Fibroblast of the aortic adventitia (primary cell): ENCODE measurements at places on chromosomes 2 and 18. TPM values are rescaled to one million over a fixed set of nuclear protein-coding genes. Genes with fewer than 3 reads are reported as not detected.

Gene TTR
- not detected in 2 replicates for total RNA-seq

Gene LOXHD1
- total RNA-seq = not detected in 2 replicates

Gene ZNF521
- total RNA-seq = 35.7 and 48.6 TPM in 2 replicates

Gene SLC11A1
- 0.09 and 0.33 TPM in 2 replicates for total RNA-seq

Gene GNAL
- 0.16 and 0.63 TPM in 2 replicates for total RNA-seq

Gene CFC1
- not detected in 2 replicates for total RNA-seq

Gene SIX3
- not detected in 2 replicates for total RNA-seq

Gene RIF1
- total RNA-seq = 66.7 and 122 TPM in 2 replicates

Gene CENPA
- 9.2 TPM in 1 of 2 replicates, not detected in the other for total RNA-seq

Gene CRYGA
- total RNA-seq = not detected in 2 replicates

Gene ICA1L
- 8.9 TPM in 2 replicates for total RNA-seq

GRCh38 chr2:198100346-198100745, 296.0 kb downstream of the PLCL1 start:
- peak; percentile 59 for DNase-seq

GRCh38 chr2:23411752-23412431, 26.9 kb downstream of the KLHL29 start:
- DNase-seq = peak; percentile 97

GRCh38 chr2:235044501-235045271, 92.9 kb downstream of the SH3BP4 start:
- no peak for DNase-seq

DNA sequence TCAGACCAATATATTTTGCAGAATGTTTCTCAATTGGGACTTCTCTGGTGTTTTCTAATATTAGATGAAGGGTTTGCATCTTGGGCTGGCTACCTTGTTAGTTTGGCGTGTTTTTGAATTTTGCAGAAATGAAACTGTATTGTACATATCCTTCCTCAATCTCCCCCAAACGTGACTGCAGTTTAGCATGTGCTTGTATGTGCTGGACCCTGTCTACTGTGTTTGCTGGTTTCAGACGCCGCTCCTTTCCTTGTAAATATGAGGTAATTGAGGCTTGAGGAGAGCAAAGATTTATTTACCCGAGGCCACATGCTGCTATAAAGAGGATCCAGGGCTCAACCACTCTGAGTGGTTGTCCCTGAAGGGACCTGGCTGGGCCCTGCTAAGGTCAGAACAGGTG, 57.2 kb downstream of the NGEF start:
- no peak for DNase-seq

DNA sequence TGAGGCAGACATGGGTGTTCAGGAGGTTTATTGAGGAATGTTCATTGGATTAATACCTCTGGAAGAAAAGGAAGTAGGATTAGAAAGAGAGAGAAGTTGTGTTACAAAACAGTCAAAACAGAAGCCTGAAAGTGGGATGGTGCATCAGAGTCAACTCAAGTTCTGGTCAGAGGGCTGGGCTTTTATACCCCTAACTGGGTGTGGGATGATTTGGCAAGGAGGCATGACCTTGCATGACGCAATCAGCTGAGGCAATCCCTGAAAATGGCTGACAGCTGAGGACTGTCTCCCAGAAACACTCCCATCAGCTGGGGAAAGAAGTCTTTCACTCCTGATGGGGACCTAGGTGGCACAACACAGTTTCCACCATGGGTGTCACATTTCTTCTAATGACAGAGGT, 818.2 kb downstream of the SATB2 start:
- DNase-seq = no peak

DNA sequence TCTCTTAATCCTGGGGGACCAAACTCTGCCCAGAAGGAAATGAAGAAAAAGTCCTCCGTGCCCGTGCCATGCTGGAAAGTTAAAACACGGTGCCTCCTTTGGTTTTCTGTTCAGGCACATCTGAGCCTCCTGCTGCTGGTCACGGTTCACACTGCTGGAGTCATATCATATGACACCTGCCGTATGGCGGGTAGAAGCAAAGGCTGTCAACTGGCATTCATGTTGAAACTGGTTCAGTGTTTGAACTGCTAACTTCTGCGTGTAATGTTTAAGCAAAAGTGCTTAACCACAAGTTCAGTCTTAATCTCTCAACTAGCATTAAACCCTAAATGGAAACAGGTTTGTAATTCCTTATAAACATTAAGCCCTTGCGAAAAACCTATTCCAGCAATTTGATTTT, 3.1 kb downstream of the STK39 start:
- DNase-seq = no peak

- no peak for DNase-seq
These were observed 11.7 kb downstream of the WDR7 start for GRCh38 chr18:56662902-56663301.

DNA sequence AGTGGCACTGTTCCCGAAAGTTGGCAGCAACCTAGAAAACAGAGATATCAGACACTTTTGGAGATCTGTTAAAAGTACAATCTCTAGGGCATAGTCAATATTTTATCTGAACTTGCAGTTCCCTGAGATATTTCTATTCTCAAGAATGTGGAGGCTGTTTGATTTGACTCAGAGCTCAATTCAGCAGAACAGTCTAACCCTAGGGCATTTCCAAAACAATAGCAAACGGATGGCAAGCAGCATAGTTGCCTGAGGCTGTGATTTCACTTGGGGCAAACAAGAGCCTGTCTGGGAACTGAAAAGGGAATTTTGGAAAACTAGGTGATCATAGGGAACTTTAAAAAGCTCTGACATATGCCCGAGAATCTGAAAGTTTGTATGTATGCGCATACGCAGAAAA, 772.8 kb upstream of the LRRTM1 start:
- no peak for DNase-seq

- no peak for DNase-seq
These were observed 317.9 kb upstream of the VRK2 start for GRCh38 chr2:57728691-57729090.

GRCh38 chr2:151826737-151827157, 1.5 kb downstream of the ARL5A start:
- peak; percentile 45 for DNase-seq

- no peak for DNase-seq
These were observed 48.7 kb upstream of the FAHD2A start for GRCh38 chr2:95353613-95354468.

DNA sequence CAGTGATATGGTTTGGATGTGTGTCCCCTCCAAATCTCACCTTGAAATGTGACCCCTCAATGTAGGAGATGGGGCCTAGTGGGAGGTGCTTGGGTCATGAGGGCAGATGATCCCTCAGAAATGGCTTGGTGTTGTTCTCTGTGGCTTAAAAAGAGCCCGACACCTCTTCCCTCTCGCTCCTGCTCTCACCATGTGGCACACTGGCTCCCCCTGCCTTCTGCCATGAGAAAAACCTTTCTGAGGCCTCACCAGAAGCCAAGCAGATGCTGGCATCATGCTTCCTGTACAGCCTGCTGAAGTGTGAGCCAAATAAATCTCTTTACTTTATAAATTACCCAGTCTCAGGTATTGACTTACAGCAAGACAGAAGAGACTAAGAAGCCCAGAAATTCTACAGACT, 357.1 kb downstream of the NRXN1 start:
- DNase-seq = no peak

DNA sequence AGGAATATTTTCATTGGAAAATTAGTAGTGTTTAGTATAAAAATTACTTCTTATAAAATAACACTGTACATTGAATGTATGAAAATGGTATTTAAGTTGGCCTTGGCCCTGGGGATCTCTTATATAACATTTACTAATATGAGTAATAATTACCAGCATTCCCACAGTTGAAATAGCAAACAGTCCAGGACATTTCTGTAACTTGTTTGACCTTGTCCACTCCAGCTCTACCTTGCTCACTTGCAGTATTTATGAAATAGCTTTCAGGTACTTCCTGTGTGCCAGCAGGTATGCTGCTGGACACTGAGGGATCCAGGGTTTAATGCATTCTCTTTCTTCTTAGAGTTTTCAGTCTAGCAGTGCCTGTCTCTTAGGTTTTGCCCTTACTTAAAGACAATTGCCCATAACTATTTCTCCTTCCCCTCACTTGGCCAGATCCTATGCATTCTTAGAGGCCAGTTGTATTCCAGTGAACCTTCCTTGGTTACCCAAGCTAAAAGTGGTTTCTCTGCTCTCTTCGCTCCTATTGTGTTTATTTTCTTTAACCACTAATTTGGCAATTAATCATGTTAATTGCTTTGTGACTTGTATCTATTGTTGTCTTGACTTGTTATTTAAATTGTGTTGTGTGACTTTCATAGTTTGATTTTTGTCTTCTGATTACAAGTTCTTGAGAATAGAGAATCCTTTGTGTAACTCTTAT, 25.9 kb downstream of the BABAM2 start:
- no peak for DNase-seq

- DNase-seq = no peak
These were observed 466.0 kb downstream of the PTH2R start for GRCh38 chr2:208872591-208872990.

- no peak for DNase-seq
These were observed 8.1 kb downstream of the SIX2 start for GRCh38 chr2:45000921-45001868.

DNA sequence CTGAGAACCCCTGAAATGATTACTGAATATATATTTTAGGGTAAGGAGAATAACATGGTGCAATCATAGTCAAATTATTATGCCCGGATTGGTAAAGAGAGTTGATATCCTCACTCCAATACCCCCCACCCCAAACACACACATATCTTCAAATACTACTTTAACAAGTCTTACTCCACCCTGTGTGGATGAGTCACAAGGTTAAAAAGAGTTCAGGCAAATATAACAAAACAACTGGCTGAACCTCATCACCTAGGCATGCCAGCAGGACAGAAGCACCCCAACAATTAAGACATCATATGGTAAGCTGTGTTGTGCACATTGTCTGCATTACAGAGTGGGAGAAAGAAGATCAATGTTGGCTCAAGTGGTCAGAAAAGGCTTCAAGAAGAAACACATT, 857.4 kb downstream of the TDRD15 start:
- no peak for DNase-seq

- DNase-seq = no peak
These were observed 84.0 kb downstream of the SEPTIN10 start for GRCh38 chr2:109529532-109530449.

DNA sequence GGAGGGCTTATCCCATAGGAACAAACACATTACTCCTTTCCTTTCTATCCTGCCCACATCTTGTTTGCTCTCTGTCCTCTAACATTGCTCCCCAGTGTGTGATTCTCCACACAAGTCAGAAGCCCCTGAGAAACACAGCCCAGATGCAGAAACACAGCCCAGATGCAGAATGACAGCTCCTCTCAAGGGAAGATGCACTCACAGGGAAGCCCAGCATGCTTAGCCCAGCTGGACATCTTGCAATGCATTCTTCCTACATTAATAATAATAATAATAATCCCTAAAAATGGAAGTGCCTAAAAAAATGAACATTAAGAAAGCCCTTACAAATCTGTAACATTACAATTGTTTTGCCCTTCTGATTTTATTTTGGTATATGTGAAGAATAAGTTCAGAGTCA, 172.1 kb downstream of the CBLN2 start:
- no peak for DNase-seq

DNA sequence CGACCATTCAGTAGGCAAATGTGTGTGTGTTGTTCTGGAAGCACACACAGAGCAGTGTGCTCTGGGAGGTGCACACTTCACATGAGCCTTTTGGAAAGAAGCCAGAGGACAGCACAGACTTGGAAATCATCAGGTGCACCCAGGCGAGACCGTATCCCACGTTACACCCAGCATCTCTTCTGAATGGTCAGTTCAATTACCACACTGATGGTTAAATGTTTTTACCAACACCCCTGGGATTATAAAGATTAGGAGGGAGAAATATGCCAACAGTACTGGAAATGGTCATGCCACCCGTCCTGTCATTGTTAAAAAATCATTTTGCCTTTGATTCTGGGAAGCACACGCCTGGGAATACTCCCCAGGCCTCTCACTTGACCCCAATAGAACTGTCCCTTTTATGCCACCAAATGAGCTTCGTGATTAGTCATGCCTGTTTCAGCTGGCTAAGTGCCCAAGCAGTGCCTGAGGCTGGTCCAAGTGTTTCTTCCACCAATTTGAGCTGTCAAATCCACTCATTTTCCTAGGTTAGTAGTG, 183.7 kb downstream of the NRP2 start:
- DNase-seq = no peak

DNA sequence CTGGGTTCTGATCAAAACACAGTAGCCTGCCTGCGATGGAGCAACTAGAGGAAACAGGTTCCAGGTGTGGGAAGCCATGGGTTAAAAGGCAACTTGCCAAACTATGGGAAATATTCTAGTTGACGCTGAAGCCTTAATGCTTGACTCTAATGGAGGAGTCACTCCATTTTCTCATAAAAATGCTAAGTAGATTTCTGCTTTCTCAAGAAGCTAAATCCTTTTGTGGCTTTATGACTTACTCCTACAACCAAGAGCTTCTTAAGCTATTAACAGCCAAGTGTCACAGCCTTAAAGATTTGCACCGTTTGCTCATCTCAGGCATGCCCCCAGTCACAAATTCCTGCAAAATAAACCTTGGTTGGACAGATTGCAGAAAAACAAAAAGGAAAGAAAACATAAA, 25.2 kb downstream of the ANKRD44 start:
- DNase-seq = no peak

- DNase-seq = peak; percentile 27
These were observed 260.0 kb upstream of the SIX2 start for GRCh38 chr2:45269149-45269793.

DNA sequence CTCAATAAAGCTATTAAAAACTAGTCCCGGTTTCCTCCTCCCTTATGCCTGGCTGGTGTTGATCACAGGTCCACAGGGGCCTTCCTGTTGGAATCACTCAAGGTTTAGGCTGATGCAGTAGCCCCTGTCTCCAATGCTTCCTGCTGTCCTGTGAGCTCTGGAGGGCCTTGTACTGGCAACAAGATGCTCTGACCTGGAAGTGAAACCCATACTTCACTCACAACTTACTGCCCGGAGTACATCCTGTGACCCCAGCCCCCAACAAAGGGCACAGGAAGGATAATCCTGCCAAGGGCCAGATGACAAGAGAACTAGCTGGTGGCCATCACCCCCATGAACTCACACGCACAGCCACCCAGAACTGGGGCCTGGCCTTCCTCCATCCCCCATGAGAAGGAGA, 50.3 kb downstream of the ZBTB7C start:
- DNase-seq = no peak

- peak; percentile 99 for DNase-seq
These were observed 23.0 kb downstream of the BIN1 start for GRCh38 chr2:127083819-127084503.
